ENCODE measurements at places on chromosomes 2 and 18.
A peak's percentile ranks its signal among the peaks of the same experiment; 100 is the strongest.

- DNase-seq, result no peak
These were observed 142.4 kb downstream of the EN1 start for GRCh38 chr2:118705032-118705431.

GRCh38 chr18:10032331-10033015 is 118.7 kb downstream of the VAPA start:
- DNase-seq, result no peak

DNA sequence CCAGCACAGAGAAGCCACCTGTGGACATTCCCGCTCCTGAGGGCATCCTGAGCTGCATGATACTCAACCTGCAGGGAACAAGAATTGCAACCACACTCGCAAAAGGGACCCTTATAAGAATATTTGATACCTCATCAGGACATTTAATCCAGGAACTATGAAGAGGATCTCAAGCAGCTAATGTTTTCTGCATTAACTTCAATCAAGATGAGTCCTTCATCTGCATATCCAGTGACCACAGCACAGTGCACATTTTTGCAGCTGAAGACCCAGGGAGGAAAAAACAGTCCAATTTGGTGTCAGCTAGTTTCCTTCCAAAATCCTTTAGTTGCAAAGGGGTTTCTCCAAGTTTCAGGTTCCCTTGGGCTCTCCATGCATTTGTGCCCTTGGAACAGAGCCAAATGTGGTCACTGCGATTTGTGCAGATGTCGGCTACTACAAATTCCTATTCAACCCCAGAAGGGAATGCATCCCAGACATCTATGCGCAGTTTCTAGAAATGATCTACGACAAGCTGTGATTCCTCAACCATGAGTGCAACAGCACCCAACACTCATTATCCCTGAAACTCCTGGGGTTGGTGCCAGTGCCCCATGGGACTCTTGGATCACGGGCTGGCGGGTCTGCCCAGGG is 23.3 kb upstream of the FHOD3 start:
- DNase-seq, result no peak

DNA sequence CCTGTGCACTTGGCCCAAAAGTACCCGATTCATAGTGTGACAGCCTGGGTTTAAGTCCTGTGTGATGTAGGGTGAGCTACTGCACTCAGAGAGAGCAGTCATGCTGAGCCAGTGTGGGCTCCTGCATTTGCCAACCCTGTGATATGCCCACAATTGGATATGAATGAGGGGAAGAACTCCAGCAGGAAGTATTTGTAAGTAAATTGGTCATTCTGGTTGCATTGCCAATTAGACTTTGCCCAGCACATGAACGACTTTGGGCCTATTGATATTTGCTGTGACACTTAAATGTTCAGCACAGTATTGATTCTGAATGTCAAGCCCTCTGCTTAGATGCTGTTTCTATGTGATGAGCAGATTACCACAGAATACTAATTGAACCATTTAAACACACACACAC is 570.9 kb downstream of the PIK3C3 start:
- DNase-seq, result peak; percentile 21

- DNase-seq, result no peak
These were observed 15.5 kb downstream of the COLEC11 start for GRCh38 chr2:3610415-3610814.

- DNase-seq, result no peak
These were observed 187.2 kb upstream of the HS6ST1 start for GRCh38 chr2:128505575-128506526.

GRCh38 chr2:69020496-69021426 is 7.8 kb downstream of the ANTXR1 start:
- no peak for DNase-seq

- no peak for DNase-seq
These were observed 2.3 kb upstream of the ACTG2 start for GRCh38 chr2:73890301-73891092.

DNA sequence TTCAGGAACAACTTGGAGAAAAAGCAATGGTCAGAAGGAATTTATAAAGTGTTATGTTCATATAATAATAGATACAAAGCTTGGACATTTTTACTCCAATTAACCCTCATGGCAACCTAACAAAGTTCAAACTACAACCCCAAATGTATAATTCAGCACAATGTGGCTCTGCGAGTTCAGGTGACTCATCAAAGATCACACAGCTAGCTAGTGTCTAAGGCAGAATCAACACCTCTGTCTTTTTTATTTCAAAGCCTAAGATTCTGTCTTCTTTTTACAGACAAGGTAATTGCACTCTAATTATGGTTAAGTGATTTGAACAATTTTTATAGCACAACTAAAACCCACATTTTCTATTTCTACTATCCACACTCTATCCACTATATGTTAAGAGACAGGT is 90.5 kb downstream of the CHST9 start:
- DNase-seq, result no peak
